T-helper 9 cell (primary cell): ENCODE measurements at places on chromosomes 7 and 10.
A peak's percentile ranks its signal among the peaks of the same experiment; 100 is the strongest.

GRCh38 chr7:16708980-16709379 lies 44.6 kb upstream of the TSPAN13 start:
- DNase-seq, result no peak

GRCh38 chr7:93890464-93891068 lies at the start of gene TFPI2:
Gene TFPI2, minus strand, starts transcription at chr7:93890753. Its CDS starts 75 bp downstream, at chr7:93890678.
- no peak for DNase-seq

DNA sequence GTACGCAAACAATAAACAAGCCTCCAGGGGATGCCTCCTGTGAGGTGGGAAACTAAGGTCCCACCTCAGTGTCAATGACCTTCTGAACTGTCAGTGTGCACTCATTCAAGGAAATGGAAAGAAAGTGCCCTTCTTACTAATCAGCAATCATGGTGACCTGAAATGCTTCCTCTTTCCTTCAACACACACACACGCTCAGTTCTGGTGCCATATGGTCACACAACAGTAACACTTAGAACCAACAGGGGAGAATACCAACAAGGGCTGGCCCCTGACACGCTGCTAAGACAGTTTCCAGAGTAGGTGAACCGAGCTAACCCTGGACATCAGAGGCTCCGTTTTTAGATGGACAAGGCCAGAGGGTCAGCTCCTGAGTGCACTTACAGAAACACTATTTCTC lies 42.1 kb upstream of the EFCAB10 start:
- no peak for DNase-seq

DNA sequence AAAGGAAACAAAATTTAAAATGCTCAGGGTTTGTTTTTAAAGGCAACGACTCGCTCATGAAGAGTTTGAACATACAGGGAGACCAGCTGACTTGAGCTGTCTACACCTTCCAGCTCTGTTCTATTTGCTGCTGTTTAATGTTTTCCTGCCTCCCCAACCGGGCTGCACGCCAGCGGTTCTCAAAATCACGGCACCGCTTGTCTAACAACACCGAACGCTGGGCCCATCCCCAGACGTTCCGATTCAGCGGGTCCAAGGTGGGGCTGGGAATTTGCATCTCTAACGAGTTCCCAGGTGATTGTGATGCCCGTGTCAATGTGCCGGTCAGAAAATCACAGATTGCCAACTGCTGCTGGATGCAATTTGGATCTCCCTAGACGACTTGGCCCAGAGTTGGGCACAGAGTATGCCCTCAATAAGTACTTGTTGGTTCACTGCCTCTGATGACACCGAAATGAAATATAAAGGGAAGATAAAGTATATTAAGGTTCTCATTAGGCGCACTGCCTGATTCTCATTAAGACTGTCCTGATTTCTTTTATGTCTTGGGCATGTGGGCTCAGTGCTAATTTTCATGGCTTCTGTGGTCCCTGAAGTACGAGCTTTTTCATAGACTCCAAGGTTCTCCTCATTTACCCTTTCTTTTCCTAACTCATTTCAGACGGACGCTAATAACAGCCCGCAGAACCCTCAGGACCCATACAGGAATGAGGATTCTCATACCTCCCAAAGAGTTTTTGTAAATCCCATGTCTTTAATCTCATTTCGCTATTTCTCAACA lies 28.5 kb downstream of the CELF2 start:
- no peak for DNase-seq

GRCh38 chr10:117262903-117263293 lies 22.0 kb downstream of the SLC18A2 start:
- no peak for DNase-seq

- peak; percentile 61 for DNase-seq
Observed at GRCh38 chr10:28628184-28628893, 49.0 kb upstream of the BAMBI start.

GRCh38 chr7:5620459-5620881 lies 161.0 kb downstream of the RNF216 start:
- DNase-seq, result no peak

- DNase-seq, result no peak
Observed at GRCh38 chr7:37493123-37493522, 44.5 kb upstream of the ELMO1 start.

GRCh38 chr7:99897322-99898022 lies 20.6 kb upstream of the OR2AE1 start:
- DNase-seq, result no peak

GRCh38 chr10:95389982-95390381 lies 99.2 kb upstream of the PDLIM1 start:
- no peak for DNase-seq
